SK-N-MC (cell line): ENCODE measurements at places on chromosomes 3 and 15.

GRCh38 chr3:129123314-129124060 lies 1.9 kb upstream of the RAB43 start:
- DNase-seq = peak; percentile 86

- DNase-seq = no peak
These were observed 16.3 kb downstream of the GCSAM start for GRCh38 chr3:112116748-112117186.

DNA sequence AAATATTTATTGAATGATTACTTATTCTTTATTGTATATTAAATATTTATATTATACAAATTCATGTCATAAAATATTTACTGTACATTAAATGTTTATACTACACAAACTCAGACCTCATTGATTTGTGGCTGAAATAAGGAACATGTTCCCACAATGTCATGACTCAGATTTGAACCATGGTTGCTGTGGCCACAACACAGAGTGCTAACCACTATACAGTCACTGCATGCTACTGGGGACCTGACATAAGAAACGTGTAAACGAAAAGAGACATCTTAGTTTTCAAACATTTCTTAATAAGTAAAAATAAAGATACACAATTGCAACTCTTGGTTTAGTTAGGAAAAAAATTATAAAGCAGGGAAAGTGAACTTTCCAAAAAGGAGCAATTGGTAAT lies 99.1 kb upstream of the AGTR1 start:
- DNase-seq = no peak

DNA sequence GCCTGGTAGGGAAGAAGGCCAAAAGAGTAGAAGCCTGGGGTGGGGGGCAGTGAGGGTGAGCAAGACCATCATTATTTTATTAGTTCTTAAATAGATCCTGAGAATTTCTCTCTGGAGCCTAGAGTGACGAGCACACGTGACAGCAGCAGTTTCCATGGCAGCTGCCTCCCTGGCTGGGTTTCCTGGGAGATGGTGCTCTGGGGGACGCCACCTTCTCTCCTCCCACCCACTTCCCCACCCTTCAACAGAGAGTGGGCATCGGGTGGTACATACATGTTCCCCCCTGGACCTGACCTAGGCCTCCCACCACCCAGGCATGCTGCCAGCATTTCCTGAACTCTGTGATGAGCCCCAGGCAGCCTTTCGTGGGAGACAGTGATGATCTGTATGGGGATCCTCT lies 12.9 kb downstream of the CELF6 start:
- DNase-seq = no peak

- no peak for DNase-seq
These were observed 19.7 kb upstream of the SATB1 start for GRCh38 chr3:18444595-18445400.

DNA sequence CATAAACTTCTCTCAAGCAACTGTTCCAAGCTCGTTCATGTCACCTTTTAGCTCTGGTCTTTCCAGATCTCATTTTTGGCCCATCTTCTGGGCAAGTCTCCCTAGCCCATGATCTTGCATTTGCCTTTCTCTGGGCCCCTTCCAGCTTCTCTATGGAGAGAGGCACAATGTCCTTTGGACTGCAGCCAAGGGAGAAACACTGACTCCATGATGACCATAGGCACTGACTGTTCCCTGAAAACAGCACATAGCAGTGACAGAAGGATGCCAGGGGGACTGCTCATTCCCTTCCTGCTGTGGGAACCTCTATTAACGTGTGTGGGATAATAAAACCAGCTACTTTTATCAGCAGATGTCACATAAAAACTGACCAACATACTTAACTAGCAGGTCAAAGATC lies 60.3 kb downstream of the STRIT1 start:
- no peak for DNase-seq

- no peak for DNase-seq
These were observed 116.9 kb upstream of the EIF1B start for GRCh38 chr3:40192628-40193027.

- no peak for DNase-seq
These were observed 81.9 kb upstream of the PLXND1 start for GRCh38 chr3:129688271-129688895.

DNA sequence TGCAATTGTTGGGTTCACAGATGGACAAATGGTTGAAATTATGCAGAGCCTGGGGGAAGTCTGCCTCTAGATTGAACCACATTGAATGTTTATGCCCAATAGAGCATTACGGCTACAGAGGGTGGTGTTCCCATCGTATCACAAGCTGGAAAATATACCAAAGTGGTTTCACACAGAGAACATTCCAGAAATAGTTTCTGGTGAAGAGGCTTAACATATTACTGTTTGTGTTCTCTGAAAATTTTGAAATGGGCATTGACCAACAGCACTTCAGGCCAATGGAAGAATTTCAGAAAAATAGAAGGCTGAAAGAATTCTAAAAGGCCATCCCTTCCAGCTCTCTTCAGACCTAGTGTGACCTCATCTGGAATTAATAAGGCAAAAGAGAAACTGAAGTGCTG lies 203.9 kb downstream of the NEK10 start:
- DNase-seq = no peak

DNA sequence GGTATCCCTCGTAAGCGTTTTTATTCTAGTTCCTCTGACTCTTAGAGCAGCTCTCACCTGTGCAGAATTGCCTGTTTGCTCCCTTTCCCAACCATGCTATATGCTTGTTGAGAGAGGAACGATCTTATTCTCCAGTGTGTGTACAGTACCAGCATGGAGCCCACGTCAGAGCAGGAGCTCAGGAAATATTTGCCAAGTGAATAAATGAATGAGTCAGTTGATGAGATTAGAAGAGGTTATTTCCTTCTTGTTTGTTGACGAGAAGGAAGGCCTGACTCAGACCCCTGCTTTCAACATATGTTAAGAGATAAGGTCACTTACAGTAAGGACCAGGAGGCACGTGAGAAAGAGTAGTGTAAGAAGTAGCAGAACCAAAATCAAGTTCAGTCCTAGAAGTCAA lies 106.3 kb upstream of the ABHD17C start:
- no peak for DNase-seq

- DNase-seq = no peak
These were observed 1155.8 kb downstream of the TUSC7 start for GRCh38 chr3:117865338-117865737.

DNA sequence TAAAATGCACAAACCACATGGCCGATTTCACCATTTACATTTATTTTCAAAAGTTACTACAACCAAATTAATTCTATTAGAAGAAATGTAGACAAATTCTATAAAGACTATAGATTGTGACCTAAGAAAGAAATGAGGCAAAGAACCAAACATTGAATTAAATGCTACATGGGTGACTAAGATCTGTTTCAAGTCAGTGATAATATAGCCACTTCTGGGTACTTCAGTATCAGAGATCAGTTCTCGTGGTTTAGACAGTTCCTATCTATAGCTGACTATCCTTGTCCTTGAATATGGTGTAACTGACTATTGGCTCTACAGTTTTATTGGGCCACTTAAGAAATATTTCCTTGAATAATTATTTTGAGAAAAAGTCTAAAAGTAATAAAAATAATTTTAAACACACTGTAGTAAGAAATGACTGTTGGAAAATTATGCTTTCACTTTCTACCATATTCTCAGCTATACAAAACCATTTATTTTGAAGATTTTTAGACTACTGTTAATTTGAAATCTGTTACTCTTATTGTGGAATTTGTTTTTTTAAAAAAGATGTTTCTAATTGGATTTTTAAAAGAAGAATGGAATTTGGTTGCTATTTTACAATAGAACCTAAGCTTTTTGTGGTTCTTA lies 14.1 kb downstream of the KCNMB3 start:
- DNase-seq = no peak

GRCh38 chr15:22947101-22948000 lies 32.8 kb downstream of the CYFIP1 start:
- no peak for DNase-seq

GRCh38 chr15:35858707-35859106 lies 312.7 kb upstream of the DPH6 start:
- DNase-seq = no peak

DNA sequence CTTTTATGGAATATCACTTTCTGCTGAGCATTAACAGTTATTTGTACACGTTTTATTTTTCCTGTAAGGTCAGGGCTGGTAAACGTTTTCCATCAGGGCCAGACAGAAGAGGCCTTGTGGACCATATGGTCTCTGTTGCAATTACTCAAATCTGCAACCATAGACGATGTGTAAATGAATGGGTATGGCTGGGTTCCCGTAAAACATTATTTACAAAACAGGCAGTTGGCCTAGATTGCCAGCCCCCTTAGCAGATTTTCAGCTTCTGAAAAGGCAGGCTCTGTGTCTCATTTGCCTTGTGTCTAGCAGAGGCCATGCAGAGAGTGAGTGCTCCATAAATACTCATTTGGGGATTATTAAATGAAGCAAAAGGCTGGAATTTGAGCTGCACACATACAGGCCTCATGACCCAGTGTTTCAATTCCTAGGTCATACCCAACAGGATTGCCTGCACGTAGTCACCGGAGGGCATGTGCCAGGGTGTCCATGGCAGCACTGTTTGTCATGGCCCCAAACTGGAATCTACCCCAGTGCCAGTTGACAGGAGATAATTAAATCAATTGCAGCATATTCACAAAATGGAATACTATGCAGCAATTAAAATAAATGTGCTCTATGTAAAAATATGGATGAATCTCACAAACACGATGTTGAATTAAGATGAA lies 51.3 kb downstream of the GPD1L start:
- DNase-seq = no peak

DNA sequence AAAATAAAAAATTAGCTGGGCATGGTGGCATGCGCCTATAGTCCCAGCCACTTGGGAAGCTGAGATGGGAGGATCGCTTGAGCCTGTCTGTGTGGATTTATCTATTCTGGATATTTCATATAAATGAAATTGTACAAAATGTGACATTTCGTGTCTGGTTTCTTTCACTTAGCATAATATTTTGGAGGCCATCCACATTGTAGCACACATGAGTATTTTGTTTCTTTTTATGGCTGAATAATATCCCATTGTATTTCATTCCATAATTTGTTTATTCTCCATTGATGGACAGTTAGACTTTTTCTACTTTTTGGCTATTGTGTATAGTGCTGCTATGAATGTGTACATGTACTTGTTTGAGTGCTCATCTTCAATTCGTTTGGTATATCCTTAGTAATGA lies 52.9 kb upstream of the DYNC1LI1 start:
- no peak for DNase-seq

- DNase-seq = no peak
These were observed 17.8 kb upstream of the ZFAND6 start for GRCh38 chr15:80041494-80042253.

DNA sequence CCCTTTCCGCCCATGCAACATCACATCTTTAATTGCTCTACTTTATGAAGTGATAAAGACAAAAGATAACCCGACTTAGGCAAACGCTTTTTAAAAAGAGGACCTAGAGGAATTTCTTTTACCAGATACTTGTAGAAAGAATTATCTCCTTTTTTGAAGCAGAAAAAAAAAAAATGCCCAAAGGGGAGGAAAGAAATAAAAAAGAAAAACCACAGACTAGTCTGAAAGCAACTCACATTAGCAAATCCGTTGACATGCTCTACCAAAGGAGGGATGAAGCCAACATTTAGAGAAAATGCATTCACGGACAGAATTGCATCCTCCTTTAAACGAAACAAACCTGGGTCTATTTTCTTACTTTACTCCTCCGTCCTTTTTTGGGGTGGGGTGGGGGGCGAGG lies 213.6 kb downstream of the MEIS2 start:
- no peak for DNase-seq

DNA sequence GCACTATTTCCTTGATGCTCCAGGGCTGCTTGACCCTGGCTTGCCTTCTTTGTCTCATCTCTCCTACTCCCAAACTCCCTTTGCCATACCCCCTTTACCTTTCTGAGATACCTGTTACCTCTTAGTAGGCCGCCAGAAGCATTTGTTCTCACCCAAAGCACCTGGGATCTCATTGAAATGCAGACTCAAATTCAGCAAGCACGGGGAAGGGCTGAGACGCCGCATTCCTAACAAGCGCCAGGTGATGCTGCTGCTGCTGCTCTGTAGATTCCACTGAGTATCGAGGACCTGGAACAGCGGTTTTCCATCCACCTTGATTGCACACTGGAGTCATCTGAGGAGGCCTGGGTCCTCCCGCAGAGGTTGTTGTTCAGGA lies 91.8 kb downstream of the TMEM266 start:
- DNase-seq = no peak

GRCh38 chr3:178205740-178206139 lies 330.5 kb upstream of the KCNMB2 start:
- DNase-seq = no peak

DNA sequence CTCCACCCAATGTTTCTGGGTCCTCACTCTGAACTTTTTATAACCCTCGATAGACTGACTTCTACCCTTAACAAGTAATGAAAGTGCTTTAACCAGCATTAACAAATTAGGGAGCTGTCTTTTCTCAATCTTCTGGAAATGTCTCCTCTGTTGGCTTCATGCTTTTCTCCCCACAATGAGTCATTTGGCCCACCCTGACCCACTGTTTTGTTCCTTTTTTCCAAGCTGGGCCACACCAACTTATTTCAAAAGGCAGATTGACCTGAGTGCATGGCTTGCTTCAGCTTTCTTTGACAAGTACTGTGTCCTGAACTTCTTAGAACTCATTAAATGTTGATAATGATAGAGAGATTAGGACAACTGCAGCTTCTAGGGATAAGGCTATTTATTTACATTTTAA lies 199.6 kb upstream of the SEMA6D start:
- DNase-seq = no peak

DNA sequence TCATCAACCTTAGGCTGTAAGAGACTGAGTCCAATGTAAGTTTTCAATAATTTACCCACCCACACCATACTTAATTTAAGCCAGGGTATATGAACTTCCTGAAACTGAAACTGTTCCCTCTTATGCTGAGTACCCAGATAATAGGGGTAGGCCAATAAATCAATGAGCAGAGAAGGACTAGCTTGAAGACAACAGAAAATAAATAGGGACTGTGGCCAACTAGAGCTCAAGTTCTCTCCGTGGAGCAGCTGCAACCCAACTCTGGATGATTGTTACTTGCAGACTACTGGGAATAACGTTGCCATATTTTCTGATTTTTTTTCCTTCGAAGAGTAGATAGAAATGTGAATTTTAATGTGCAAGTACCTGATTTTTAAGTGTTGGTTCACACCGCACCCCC lies 128.0 kb downstream of the ATG7 start:
- no peak for DNase-seq

GRCh38 chr15:69088300-69088965 lies 72.0 kb upstream of the GLCE start:
- DNase-seq = no peak
